GM12865 (cell line): ENCODE measurements at places on chromosomes 4 and X.

- no peak for DNase-seq
These were observed 28.3 kb downstream of the TXLNG start for GRCh38 chrX:16814597-16814996.

GRCh38 chrX:17591741-17592110 is 145.6 kb upstream of the SCML1 start:
- DNase-seq = peak; percentile 20

- no peak for DNase-seq
These were observed 17.0 kb downstream of the GSTCD start for GRCh38 chr4:105725623-105726022.

GRCh38 chr4:25861951-25862410 is 807 bp downstream of the SEL1L3 start:
- DNase-seq = no peak

GRCh38 chr4:90943311-90943710 is 816.1 kb downstream of the CCSER1 start:
- DNase-seq = no peak

DNA sequence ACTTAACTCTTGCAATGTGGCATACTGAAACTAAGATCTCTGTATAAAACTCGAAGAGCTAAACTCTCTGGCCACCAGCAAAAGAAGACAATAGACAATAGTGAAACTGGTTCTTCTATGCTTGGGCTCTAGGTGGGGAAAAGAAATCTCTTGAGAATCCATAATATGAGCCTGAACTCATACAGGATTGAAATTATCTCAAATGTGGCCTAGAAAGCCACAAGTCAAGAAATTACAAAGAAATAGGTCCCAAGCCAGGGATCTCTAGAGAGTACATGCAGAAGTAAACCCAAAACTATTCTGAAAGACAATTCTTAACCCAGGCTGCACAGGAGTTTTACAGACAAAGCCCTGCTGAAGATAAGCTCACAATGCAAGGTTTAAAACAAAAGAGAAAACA is 127.4 kb downstream of the ANAPC10 start:
- peak; percentile 71 for DNase-seq

DNA sequence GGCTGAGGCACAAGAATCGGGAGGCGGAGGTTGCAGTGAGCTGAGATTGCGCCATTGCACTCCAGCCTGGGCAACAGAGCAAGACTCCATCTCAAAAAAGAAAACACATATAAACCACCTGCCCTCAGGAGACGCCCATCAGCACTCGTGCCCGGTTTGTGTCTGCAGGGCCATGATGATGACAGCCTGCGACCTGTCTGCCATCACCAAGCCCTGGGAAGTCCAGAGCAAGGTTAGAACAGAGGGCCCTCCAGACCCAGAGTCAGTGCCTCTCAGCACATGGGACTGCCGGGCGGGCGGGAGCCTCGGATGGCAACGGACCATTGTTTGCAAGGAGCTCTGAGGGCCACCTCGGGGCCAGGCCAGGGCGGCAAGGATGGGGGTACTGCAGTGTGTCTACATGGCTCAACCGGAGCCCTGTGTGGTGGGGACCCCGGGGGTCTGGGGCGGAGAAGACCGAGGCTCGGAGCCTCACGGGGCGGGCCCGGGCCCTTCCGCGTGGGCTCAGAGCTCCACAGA is 9.3 kb downstream of the ATP5ME start:
- DNase-seq = no peak

DNA sequence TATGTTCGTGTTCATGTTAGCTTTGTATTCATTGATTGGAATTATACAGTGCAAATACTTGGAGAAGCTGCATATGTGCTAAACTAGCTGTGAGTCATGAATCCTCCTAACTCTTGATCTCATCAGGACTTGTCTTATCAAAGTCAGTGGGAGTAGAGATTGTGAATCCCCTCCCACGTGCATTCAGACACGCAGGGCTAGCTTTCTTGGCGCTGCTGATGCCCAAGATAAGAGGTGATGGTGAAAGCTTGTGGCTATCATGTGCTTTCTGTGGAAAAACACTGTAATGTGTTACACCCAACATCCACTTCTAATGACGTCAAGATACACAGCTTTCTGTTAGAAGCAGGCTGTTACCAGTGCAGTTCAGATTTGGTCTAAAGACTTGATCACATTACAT is 348.7 kb upstream of the HAND2 start:
- no peak for DNase-seq

DNA sequence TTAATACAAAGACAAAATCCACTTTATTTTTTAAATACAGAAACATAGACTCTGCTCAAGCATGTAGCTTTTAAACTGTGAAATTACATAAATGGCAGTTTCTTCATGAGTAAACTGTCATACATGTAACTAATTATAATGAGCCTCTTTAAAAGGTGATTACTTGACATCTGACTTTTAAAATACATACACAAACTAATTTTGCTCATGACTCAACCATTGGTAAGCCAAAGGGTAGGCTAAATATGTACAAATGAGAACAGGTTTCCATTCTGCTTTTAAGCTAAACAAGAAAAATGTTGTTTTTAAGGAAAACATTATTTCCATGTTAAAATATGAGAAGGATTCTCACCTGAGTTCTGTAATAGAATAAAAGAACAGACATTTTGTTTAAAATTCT is 27.9 kb downstream of the CAMK2D start:
- DNase-seq = no peak

DNA sequence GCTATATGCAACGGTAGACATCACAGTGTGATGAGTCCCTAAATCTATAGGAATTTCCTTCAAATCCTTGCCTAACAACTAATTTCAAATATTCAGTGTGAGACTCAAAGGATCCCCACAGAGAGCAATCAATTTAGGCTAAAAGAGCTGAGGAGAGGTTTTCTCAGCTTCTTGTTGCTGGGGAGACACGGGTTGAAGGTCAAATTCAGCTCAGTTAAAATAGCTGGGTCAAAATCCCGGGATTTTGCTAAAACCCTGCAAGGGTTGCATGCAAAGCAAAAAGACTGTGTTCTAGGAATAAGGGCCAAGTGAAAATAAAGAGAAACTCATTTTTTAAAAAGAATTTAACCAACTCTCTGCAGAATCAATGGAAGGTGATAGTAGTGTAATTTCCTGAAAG is 1073.4 kb downstream of the NLGN4X start:
- no peak for DNase-seq

DNA sequence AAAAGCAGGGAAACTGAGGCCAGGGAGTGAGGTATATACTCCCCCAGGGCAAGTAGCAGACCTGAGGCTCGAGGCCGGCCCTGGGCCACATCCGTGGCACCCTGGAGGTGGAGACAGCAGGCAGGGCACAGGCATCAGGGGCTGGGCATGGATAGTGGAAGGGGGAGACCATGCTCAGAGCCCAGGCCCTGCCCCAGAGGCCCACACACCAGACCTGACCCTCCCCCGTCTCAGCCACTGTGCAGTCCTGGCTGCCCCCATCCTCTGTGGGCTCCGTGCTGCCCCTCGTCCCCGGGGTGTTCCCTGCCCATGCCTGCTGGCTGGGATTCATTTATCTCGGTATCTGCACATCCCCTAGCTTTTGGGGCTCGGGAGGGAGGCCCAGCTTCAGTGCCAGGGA is 103.1 kb upstream of the NKX1-1 start:
- no peak for DNase-seq

DNA sequence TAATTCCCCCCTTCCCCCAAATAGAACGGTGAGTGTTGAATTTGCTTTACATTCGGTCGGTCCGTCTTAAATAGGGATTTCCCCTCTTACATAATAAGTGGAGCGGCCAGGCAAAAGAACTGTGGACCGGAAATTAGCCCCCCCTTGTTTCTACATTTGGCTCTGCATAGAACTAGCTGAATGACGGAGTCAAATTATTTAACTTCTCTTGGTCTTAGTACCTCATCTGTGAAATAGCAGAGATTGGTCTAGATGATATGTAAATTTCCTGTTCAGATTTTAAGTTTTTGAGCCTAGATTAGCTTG is 1.3 kb downstream of the SPATA18 start:
- peak; percentile 53 for DNase-seq

- peak; percentile 50 for DNase-seq
These were observed 59.2 kb upstream of the TXK start for GRCh38 chr4:48193096-48193836.

DNA sequence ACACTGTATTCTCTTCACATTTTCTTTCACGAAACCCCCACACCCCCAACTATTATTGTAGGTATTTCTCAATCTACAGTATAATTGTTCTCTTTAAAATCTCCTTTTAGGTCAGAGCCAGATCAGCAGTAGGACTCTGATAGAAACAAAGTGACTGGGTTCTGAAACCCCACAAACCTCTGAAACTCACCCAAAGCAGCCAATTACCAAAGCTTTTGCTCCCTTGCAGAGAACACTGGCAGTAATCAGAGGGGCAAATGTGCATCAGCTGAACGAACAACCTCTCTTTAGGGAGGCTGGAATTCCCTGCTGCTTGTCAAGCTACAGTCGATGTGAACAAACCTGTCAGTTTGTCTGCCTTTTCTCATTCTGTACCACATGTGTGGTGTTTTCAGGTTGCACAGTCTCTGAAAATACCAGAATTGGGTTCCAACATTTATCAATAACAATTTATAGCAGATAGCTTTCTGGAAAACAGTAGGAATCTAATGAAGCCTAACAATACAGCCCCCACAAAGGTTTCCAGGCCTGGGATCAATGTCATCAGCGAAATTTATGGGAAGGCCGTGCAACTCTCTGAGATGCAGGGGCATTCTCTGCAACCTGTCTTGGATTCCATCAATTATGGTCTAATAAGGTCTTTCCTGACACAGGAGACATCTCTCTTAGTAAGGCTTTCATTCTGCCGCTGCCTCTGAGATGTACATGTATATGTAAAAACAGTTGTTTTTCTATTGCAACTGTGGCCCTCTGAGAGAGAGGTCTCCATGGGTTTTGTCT is 395.9 kb downstream of the GPAT3 start:
- peak; percentile 23 for DNase-seq

GRCh38 chr4:47313384-47313783 is 150.1 kb downstream of the COMMD8 start:
- no peak for DNase-seq

DNA sequence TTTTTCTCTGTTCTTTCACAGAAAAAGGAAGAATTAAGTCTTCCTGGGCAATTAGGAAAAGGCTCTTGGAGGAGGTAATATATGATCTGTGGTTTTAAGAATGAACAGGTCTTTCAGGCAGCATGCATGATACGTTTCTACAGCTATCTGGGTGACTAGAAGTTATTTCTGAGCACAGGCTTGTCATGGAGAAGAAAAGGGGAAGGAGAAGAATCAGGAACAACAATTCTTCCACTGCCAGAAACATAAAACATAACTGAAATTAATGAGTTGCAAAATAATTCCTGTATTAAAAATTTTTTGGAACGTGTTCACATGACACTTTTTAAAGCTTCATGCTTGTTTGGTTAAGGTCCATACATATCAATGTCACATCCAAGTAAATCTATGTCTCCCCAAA is 17.7 kb upstream of the STIM2 start:
- no peak for DNase-seq

GRCh38 chr4:58658701-58659100 is 1548.5 kb upstream of the IGFBP7 start:
- no peak for DNase-seq

DNA sequence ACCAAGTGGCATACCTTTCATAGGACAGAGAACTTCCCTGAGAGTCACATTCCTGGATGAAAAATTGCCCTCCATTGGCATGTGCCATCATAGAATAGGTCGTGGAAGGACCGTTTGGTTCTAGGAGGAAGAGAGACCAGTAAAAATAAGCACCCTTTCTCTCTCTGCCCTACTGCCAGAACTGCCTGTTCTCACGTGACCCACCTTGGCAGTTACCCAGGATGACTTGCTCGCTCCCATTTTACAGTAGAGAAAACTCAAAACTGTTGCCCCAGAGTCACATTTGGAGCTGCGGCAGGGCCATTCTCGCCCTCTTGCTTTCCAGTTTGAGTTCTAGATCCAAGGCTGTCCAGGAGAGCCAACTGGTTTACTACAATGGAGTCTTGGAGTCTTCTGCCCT is 1.1 kb upstream of the NLGN3 start:
- no peak for DNase-seq

DNA sequence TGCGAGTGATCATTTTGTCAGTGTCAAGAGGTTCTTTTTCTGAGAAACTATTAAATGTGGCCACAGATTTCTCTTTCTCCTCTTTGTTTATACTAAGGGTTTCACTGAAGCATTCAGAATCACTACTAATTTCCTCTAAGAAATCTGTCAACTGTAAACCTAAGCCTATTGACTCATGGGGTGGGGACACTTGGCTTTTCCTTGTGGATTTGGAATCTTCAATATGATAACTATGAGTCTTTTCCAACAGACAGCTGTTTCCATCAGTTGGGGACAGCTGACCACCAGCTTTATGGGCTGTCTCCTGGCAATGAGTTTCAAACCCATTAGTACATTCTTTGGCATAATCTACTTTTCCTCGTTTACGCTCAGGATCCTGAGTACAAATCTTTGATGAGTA is 13.8 kb downstream of the PGRMC1 start:
- no peak for DNase-seq

GRCh38 chrX:8845469-8845868 is 44.3 kb upstream of the FAM9A start:
- DNase-seq = no peak

DNA sequence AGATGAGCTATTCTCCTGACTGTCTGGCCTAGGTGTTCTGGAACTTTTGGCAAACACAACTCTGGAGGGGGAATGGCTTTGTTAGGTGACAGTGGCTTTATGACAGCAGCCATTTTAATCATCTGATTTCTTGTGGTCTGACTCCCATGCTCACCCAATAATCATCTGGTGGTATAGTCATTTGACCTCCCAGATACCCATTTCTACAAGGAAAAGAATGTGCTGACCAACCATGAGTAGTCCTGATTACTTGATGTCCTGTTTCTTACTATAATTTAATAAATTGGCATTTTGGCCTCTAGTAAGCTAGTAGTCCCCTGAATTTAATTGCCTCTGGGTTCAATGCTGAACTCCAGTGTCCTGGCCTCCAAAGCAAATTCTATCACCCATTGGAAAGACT is 109.9 kb upstream of the DUSP21 start:
- DNase-seq = no peak

DNA sequence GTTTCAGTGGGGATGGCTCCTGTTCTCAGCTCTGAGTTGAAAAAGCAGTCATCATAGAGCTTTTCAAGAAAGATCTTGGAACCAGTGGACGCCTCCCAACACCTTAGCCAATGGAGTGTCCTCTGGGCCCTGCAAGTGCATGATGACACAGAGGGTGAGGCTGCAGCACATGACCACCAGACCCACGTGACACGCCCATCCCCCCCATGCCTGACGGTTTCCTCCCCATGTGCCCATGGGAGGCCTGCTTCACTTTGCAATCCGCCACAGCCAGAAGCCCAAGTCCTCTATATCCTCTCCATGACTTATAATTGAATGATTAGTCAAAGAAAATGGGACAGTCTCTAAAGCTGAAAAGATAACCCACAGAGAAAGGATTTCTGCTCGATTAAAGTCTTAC is 187.0 kb downstream of the AFAP1 start:
- DNase-seq = no peak
